ENCODE measurements at places on chromosomes 11 and 22.

DNA sequence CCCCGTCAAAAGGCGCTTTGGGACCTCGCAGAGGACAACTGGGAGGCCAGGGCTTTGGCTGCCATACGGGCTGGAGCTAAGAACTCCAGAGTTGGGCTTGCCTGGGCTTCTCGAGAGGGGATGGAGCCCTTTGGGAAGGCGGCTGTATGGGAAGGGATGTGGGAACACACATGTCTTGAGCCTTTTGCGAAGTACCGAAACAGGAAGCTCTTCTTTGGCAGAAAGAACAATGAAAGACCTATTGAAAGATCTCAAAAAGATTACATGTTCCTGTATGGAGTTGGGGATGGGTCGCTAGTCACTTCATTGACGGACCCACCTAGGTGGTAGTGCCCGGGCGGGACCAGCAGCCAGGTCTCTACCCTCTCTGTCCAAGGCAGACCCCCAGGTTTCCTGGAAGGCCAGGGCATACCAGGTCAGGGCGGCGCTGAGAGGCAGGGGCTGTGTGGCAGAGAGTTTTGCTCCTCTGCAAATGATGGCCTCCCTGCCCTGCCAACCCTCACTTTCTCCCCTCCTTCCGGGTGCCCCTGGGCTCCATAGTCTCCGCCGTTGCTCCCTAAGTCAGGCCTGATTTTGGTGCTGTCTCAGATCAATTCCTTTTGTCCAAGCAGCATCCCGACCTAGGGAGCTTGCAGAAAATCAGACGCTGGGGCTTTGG lies 1.0 kb downstream of the ST14 start:
- no peak for DNase-seq

- DNase-seq: no peak
These were observed 10.6 kb upstream of the DGKZ start for GRCh38 chr11:46336563-46337180.

DNA sequence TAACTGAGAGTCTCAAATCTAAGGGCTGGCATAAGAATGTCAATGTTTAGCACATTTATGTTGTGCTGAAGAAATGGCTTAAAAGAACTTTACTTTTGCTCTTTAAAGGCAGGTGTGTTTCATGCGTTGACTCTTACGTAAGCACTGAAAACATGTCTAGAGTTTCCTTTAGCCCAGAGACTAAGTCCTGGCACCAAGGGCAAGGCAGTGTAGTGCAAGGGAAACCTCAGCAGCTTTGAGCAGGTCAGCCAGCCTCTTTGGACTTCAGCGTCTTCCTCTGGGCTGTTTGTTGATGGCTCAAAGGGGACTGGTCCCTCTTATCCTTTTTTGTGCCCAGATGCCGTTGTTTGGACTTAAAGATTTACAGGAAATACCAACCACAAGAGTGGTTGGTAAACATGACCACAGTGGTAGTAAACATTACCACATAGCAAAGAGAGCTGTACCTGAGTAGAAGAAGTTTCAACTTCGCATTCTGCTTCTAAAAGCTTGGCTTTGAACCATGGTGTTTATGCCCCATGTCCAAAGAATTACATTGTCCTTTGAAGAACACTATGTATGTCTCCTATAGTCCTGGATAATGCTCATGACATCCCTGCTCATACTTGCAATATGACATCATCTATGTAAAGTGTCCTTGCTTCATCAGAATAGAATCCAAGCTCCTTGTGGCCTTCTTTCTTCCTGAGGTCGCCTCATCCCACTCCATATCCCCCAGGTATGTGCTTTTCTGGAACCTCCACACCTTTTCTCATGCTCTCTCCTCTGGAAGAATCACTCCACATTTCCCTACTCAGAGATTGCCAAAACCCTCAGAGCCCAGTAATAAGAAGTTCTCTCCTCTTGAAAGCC lies 23.5 kb downstream of the TENM4 start:
- no peak for DNase-seq

DNA sequence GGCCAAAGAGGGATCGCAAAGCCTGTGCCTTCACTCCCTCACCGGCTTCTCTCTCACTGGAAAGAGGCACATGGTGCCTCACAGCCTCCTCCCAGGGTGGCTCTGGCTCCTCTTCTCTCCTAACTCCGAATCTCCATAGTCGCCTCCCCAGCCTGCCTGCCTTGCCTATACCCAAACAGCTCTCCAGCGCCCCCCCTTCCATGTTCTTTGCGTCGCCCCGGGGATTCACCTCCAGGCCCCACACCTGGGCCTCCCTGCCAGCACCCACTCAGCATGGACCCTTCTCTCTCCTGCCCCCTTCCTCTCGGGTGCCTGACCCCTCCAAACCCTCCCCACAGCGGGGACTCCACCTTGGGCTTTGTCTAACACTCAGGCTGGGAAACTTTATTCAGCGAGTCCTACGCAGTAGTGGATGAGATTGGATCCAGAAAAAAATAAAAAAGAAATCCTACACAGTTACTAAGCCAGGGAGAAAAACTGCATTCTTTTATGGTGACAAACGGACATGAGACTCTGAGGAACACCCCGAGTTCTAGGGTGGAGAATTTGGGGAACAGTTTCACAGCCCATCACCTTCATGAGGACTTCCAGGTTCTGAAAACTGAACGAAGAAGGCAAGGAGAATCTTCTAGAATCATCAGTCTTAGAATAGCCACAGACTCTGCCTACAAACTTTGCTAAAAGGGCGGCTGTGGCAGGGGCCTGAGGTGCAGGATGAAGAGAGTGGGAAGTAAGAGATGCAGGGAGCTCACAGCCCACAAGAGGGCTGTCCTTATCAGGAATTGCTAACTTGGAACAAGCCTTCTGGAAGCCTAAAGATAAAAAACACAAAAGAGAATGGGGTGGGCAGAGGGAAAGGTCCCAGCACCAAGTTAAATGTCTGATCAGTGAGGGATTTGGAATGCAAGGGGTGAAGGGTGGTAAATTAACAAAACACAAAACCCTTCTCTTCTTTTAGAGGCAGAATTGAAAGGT lies 5.3 kb downstream of the PPM1F start:
- no peak for DNase-seq

- DNase-seq: no peak
These were observed 9.6 kb downstream of the PARVB start for GRCh38 chr22:44033694-44034093.

DNA sequence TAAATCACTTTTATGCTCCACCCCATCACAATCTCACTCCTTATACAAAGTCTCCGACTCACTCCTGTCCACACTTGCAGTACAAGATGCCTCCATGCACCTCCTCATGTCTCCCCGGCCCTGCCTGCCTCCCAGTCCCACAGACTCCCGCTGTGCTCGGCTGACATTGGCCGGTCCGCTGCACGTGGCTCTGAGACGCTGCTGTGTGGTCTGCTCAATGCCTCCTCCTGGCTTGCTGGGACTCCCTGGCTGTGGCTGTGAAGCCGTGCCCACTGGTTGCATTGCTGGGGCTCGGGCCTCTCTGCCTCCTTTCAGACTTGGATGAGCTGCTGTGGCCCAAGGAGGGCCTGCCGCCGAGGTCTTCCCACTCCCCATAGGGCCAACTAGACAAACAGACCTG lies 224.0 kb upstream of the B3GAT1 start:
- DNase-seq: no peak

GRCh38 chr11:64762277-64762673 lies 2.5 kb upstream of the PYGM start:
- DNase-seq: no peak

DNA sequence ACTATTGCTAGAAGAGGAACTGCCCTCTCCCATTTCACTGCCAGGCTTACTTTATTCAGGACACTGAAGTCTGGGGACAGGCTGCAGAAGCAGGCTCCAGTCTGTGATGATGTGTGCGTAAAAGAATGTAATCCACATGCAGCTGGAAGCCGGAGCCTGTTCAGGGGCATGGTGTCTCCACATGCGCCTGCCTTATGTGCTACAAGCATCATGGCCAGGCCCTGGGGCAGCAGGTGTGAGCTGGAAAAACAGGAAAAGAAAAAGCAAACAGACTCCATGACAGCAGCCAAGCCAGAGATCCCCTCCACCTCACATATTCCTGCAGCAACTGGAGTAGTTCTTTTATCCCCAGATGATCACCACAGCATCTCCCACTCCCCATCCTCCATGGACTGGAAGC lies 33.4 kb downstream of the ARFGAP2 start:
- no peak for DNase-seq

GRCh38 chr11:60939855-60940254 lies 12.1 kb downstream of the SLC15A3 start:
- DNase-seq: no peak

DNA sequence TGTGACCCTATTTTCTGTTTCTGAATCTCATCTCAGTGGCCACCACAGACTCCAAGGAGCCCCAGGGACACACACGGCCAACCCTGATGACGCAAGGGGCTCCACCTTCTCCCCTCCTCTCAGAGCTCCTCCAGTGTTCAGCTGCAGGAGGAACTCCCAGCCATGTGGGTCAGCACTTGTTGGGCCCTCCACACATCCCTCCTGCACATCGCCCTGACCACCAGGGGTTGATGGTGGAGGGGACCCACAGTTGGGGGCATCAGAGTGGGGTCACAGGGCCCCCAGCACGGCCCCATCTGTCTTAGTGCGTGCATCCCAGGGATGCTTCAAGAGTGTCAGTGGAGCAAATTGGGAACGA lies 499.6 kb downstream of the BRD1 start:
- no peak for DNase-seq

GRCh38 chr11:8015753-8016239 lies 28.7 kb downstream of the EIF3F start:
- DNase-seq: no peak

DNA sequence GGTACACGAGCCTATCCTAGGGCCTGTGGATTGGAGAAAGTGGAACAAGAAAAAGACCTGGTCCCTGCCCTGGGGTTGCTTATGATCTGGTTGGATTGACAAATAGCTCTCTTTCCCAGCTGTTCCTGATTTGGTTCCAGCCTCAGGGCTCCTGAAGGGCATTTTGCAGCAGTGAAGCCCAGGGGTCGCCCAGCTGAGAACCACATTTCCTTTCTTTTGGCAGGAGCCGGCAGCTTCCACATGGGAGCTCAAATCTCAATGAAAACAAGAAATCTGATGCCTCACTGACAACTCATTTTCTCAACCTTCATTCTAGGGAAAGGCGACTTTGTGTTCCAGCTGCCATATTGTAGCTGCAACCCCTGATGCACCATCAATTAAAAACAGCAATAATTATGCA lies 140.6 kb upstream of the CADM1 start:
- DNase-seq: no peak

GRCh38 chr11:961921-962320 lies 36.3 kb downstream of the AP2A2 start:
- DNase-seq: no peak

GRCh38 chr22:43036282-43036829 lies 21.4 kb upstream of the PACSIN2 start:
- DNase-seq: no peak

- no peak for DNase-seq
These were observed 22.5 kb upstream of the TCF20 start for GRCh38 chr22:42292732-42293520.

GRCh38 chr11:22234743-22235142 lies 41.9 kb downstream of the ANO5 start:
- no peak for DNase-seq

DNA sequence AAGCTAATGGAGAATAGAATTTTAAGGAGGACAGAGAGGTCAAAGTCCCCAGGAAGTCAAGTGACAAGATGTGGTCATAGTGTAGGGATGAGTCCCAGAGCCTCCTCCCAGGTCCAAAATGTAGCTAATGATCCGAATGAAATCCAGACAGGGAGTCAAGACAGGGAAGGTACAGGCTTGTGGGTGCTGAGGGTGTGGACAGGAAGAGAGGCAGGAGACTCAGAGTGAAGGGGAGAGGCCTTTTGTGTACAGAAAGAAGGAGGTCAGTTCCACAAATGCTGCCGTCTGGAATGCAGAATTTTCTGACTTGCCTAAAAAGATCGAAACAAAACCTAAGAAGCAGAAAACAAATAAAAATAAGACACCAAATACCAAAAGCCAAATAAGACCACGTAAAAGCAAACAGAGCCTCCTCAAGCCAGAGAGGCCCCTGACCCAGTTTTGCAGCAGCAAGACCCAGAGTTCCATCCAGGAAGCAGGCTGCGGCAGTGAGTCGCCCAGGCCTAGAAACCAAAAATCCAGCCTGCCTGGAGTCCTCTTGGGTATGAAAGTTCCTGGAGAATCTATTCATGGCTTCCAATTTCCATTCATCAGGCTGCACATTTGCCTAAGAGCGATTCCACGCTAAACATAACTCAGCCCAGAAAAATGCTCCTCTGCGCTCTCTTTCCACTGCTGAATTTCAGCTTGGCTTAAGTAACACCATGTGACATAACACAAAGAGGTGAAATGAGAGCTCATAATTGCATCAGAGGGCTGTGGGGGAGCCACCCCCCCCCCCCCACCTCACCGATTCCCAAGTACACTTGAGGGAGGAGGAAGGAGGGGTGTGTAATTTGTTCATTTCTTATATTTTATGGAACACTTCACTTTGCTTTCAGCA lies 71.2 kb downstream of the KIRREL3 start:
- no peak for DNase-seq

- no peak for DNase-seq
These were observed 585 bp downstream of the NF2 start for GRCh38 chr22:29604076-29604360.

GRCh38 chr11:44199298-44199697 lies 103.8 kb downstream of the EXT2 start:
- no peak for DNase-seq

Data from stimulated activated CD8-positive, alpha-beta memory T cell treated with anti-CD3 and anti-CD28 coated beads, Interleukin-15, amount 100 ng/mL, for 1 hour (primary cell).